ENCODE measurements at places on chromosomes 16 and 17.

DNA sequence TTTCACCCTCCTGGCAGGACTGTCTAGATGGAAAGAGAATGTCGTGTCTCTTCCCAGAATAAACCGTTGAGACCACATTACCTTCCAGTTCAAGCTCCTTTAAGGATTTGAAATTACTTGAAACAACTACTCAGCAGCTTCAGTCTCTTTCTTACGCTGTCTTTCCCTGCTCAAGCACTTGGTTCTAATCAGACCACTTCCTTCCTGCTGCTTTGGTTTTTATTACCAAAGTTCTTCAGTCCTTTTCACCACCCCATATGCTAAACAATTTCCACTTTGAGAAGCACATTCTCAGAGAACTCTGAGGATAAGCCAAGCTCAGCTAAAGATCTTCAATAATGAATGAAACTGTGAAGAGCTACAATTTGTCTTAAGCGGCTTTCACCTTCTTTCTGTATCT is 105.4 kb downstream of the STX8 start:
- no peak for DNase-seq

DNA sequence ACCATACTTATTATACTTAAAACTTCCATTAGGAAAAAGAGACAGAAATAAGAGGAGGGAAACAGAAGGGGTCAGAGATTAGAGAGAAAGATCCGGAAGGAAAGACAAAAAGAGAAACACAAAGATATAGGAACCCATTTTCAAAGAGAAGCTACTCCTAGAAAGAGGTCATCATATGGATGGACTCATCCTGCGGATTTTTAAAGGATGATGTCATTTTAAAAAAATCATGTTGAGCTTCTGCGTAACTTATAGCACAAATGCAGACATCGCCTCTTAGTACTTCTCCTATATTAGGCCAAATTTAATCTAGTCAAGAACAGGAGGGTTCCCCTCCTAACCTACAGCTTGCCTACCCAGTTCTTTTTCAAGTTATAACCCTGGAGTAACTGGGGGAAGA is 18.1 kb downstream of the EFTUD2 start:
- DNase-seq, result no peak

DNA sequence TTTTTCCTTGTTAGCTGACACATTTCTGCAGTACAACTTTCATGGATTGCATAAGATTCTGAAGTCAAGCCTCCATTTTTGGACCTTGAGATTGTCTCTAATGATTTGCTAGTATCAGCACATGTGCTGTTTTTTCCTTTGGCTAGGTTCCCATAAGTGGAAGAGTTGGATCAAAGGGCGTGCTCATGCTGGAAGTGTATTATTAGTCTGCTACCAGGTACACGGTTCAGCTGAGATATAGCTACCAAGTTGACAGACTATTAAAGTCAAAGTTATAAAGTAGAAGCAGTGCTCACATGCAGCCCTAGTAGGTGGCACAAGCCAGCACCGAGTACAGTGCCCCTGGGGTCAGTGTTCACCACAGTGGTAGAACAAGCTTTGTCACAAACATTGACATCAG is 3.2 kb downstream of the FAHD1 start:
- no peak for DNase-seq

DNA sequence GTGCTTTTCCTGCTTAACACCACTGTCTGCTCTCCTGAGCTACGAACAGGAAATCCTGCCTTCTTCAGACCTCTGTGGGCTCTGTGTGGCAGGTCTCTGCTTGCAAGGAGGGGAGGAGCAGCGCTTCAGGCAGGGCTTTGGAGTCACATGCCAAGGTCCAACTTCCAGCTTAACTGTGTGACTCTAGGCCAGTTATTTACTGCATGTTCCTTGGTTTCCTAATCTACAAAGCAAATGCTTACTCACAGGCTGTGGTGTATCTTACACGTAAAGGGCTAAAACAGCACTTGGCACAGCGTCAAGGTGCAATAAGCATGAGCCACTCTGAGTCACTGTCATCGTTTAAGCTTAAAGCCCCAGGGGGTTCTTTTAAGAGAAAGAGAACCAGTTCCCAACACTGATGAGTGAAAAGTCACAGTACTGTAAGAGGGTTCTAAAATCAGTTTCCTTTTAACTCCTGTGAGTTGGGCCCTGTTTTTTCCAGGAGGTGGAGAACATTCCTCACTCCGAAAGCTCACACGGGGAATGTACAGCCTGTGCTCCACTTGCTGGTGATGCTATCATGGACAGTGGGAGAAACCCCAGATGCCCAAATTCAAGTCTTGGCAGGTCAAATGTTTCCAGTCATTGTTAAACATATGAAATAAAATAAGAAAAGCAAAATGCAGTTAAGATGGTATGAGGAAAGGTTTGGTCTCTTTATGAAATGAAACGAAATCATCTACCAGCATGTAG is 54.1 kb upstream of the BCAR1 start:
- peak; percentile 97 for DNase-seq

DNA sequence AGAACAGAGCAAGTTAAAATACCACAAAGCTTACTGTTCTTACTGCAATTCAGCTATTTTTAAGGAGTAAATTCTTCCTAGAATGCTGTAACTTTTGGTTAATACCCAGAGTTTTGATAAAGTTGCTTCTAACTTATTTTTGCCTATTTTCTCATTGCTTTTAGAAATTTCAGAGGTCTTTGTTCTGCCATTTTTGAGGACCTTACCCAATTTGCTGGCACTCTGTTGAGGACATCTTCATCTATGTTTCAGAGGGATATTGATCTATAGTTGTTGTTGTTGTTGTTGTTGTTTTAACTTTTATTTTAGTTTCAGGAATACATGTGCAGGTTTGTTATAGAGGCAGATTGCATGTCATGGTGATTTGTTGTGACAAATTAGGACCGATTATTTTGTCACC is 111.0 kb upstream of the NACA2 start:
- no peak for DNase-seq

- no peak for DNase-seq
Measured at GRCh38 chr17:77186141-77186604, 45.4 kb downstream of the SEC14L1 start.

DNA sequence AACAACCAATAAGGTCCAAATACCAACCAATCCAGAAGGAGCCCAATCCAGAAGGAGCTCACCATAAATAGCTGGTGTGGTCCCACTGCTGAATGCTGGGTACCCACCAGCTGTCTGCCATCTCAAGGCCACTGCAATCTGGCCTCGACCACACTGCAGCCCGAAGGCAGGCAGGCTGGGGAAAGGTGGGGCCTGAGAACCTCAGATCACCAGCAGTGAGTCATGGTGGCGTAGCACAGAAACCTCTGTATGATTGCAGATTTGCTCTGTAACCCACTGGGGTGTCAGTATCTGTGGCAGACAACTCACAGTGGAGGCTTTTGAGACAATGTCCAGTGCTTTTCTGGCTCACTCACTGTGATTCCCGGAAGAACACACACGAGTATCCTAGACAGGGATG is 14.7 kb upstream of the CMTR2 start:
- no peak for DNase-seq

GRCh38 chr17:66468241-66469087 is 166.1 kb downstream of the PRKCA start:
- peak; percentile 90 for DNase-seq

DNA sequence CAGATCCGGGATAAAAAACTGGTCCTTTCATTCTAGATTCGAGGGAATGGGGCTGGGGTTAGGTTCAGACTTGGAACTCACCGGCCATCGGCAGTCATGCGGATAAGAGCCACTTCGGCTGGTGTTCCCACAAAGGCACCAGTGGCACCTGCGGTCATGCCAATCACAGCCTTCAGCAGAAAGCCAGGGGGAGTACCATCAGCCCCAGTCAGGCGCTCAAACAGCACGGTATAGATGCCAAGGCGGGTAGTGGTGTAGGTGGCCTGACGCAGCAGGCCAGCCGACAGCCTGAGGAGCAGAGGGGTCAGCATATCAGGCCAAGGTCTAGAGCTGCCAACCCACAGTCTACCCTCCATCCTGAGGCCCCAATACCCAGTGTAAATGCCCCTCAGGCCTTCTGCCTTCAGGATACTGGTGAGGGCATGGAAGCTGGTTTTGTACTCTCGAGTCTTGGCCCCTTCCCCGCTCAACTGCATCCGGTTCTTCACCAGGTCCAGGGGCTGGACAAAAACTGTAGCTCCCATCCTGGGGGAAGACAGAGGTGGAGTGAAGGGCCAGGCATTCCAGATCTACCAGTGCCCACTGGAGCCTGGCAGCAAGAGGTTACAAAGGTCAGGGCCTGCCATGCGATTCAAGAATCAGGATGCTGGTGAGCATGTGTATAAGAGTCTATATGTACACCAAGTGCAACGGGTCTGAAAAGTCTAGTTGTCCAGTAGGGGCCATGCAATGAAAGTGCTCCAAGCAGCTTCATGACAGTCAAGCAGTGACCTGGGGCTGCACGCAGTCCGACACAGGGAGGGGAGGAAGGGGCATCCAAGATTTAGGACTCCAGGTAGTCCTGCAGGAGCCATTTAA is 929 bp downstream of the SLC25A11 start:
- peak; percentile 62 for DNase-seq

DNA sequence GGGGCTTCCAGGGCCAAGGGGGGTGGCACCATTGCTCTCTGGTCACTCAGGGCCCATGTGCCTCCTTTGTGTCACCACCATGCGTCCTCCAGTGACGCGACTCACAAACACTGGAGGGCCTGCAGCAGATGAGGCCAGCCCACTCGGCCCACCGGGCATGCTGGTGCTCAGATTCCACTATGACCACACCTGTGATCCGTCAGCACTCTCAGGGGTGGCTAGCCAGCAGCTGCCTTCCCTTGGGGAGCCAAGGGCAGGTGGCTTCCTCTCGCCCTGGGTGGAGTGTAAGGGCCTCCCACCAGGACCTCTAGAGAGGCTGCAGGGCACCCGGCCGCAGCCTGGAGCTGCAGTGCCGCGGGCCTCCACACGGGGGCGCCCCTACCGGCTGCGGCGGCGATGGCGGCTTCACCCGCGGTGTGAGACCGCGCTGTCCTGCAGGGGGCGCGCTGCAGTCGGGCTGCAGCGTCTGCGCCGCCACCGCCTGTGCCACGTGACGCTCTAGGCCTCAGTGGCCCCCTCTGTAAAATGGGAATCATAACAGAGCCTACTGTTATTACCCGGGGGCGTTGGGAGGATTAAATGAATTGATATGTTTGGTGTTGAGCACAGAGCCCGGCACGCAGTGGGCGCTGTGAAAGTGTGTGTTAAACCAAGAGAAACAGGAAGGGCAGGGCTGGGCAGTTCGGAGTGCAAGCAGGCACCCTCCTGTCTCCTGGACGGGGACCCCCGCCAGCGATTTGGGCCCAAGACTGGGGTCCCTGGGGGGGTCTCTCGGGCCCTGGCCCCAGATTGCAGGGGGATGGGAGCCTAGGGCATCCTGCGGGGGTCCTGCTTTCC is 192.4 kb upstream of the GSE1 start:
- peak; percentile 92 for DNase-seq

Data from erythroblast (primary cell).